ENCODE measurements at places on chromosomes 11 and 22.

- DNase-seq = no peak
Measured at GRCh38 chr11:78181185-78181584, 7.2 kb downstream of the KCTD21 start.

DNA sequence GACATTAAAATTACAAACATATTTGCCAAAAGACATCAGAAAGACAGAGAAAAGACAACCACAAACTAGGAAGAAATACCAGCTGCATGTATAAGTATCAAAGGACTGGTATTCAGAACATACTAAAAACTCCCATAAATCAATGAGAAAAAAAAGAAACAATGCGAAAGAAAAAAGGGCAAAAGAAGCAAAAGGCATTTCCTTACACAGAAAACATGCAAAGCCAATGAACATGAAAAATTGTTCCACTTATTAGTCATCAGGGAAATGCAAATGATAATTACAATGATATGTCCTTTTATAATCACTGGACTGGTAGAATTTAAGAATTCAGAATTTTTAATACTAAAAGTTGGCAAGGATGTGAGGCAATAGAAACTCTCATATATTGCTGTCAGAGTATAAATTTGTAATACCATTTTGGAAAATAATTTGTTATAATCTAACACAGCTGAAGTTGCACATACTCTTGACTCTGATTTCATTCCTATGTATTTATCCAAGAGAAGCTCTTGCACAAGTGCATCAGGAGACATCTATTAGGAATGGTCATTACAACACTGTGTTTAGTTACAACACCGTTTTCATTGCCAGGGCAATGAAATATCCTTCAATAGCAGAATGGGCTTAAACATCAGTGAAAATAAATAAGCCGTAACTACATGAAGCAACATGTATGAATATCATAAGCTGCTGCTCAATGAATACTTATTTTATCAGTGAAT, 279.7 kb downstream of the SWAP70 start:
- DNase-seq = no peak

- no peak for DNase-seq
Measured at GRCh38 chr22:44018594-44018993, 5.5 kb upstream of the PARVB start.

- no peak for DNase-seq
Measured at GRCh38 chr11:87463486-87464102, 425.9 kb downstream of the TMEM135 start.

- DNase-seq = no peak
Measured at GRCh38 chr22:35065796-35066218, at the start of gene ISX. Gene ISX, plus strand, starts transcription at chr22:35066158. Its CDS starts 930 bp downstream, at chr22:35067088.

DNA sequence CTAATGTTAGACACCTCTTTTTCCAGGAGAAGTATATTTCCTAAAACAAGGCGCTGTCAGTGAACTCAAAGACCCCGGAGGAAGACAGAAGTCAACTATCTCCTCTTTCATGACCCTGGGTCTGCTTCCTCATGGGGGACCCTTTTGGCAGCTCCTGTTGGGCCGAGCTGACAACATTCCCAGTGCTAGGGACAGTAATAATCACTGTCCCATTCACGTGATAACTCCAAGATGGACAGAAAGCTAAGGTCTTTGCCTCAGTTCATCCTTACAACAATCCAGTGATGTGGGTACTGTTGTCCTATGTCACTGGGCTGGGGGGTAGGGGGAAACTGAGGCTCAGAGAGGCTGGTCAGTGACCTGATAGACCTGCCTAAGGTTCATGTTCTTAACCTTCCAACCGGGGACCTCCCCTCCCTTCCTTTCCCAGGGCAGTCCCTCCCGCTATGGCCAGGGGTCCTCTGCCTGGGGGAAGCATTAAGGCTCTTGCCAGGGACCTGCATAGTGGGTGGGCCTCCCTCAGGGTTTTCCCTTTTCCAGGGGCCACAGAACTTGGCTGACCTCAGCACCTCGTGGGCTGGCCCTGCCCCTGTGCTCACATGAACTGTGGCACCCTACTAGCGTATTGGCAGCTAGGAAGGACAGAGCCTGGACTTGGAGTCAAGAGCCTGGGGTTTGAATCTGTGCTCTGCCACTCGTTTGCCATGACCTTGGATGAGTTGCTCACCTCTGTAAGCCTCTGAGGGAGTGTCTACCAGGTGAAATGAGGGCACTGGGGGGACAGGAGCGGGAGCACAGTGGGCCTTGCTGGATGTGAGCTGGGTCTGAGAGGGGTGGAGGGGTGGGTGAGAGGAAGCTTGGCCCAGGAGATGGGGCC, 53.6 kb downstream of the LRRC32 start:
- DNase-seq = no peak

Measured in activated effector memory CD4-positive, alpha-beta T cell treated with anti-CD3 and anti-CD28 coated beads, Interleukin-2, amount 50 U/mL, for 16 hours (primary cell).